Kidney epithelial cell (primary cell): ENCODE measurements at places on chromosomes 16 and 17. TPM values are rescaled to one million over a fixed set of nuclear protein-coding genes. Genes with fewer than 3 reads are reported as not detected.

The NOMO2 gene
- 136 and 137 TPM in 2 replicates for total RNA-seq

The SEPHS2 gene
- total RNA-seq: 45.2 and 51.3 TPM in 2 replicates

DNA sequence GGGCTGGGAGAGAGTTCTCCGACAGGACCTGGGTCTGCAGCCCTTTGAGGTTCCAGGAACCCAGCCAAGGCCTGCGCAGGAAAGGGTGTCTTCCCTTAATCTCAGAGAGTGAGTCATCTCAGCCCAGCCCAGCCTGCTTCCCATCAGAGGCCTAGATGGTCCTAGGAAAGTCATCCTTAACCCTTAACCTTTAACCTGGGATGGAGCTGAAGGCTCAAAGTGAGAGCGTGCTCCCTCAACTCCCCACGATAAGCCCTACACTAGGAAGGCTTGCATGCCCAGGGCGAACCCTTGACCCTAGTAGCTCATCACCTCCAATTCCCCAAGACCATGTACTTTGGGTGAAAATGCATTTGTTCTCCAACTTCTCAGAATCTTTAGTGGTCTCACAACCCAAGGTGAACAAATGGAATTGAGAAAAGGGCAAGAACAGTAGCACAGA, 4.8 kb upstream of the ATXN7L3 start:
- DNase-seq: no peak

- peak; percentile 96 for DNase-seq
Measured at GRCh38 chr17:21286066-21286770, 1.7 kb downstream of the MAP2K3 start.

GRCh38 chr17:16918443-16918842, 53.5 kb downstream of the TNFRSF13B start:
- no peak for DNase-seq

GRCh38 chr16:2950773-2951172, 13.3 kb upstream of the KREMEN2 start:
- DNase-seq: no peak

DNA sequence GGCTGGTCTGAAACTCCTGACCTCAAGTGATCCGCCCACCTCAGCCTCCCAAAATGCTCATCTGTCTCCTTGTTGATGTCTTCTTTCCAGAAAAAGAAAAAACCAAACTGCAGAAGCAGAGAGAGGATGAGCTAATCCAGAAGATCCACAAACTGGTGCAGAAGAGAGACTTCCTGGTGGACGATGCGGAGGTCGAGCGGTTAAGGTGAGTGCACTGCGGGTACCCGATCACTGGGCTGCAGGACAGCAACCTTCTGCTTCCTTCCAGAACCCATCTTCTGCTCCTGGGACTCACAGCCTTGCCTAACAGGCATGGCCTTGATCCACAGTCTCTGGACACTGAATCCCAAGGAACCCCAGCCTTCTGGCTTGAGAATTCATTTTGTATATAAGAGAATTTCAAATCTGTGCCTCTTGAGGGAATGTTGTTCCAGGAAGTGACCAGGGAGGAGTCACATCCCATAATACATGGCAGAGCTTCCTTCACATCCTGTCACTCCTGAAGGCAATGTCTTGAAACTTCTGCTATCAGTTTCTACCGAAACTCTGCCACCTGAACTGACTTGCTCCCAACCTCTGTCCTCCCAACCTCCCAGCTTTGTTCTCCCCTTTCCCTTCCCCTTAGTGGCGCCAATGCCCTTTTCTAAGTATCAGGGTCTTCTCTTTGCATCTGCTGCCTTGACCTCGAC, 61.7 kb downstream of the MARF1 start:
- no peak for DNase-seq

DNA sequence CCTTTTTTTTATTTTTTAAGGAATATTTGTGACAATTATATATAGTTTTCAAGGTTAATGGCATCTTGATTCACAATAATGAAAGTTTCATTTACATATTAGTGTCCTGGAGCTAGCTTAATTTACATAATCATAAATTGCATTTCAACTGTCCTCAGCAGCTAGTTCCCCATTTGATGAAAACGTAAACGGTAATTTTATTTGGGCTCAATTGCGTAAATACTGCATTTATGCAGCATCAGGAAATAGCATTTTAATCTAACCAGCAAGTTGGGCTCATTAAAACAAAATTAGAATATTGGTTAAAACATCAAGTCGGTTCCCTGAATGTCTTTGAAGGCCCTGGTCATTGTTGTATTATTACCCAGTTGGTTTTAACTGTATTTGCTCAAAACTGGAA, 136.8 kb upstream of the CDH5 start:
- DNase-seq: no peak

DNA sequence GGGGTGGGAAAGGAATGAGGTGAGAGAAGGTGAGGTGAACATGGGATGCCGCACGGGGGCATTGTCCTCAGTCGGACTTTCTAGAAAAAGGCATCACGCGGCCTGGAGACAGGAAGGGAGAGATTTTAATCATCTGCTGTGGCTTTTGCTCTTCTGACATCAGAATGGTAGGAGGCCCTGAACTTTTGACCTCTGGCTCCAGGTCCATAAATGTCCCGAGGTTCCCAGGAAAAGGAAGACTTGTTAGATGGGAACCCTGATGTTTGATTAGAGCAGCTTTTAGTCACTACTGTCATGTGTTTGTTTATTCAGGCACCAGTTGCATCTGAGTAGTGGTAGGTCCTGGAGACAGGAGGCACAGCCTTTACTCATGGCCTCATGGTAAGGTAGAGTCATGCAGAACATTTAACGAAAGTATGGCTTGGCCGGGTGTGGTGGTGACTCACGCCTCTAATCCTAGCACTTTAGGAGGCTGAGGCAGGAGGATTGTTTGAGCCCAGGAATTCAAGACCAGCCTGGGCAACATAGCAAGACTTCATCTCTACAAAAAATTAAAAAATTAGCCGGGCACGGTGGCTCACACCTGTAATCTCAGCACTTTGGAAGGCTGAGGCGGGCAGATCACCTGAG, 203.1 kb downstream of the MSI2 start:
- DNase-seq: no peak

DNA sequence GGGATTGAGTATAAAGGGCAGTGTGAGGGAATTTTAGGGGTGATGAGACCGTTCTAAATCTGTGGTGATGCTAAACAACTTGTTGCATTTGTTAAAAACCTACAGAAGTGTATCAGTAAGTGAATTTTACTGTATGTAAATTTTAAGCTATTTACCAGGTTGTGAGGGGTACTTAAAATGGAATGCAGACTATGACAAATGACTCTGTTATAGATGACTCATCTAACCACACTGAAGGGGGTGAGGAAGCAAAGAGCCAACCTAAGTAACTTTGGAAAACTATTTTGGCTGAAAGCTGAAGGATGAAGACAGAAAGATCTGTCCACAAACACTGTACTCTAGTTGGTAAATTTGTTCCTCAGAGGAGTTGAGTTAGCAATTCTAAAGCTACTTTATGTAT, 5.3 kb upstream of the MKS1 start:
- DNase-seq: peak; percentile 63

DNA sequence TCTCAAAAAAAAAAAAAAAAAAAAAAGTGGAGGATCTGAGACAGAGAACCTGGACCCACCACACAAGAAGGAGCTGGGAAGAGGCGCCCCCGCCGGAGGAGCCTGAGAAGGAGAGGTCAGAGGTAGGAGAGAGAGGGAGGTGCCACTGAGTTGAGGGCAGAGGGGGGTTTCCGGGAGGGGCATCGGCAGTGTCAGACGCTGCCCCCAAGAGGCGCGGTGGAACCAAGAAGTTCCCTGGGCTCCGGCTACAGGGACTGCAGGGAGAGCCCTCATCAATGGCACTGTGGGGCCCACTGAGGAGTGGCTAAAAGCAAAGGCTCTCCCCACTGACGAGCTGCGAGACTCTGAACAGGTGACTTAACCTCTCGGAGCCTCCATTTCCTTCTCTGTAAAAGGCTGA, 4.2 kb downstream of the CCDC42 start:
- no peak for DNase-seq
